ENCODE measurements at places on chromosomes 1 and 21.

DNA sequence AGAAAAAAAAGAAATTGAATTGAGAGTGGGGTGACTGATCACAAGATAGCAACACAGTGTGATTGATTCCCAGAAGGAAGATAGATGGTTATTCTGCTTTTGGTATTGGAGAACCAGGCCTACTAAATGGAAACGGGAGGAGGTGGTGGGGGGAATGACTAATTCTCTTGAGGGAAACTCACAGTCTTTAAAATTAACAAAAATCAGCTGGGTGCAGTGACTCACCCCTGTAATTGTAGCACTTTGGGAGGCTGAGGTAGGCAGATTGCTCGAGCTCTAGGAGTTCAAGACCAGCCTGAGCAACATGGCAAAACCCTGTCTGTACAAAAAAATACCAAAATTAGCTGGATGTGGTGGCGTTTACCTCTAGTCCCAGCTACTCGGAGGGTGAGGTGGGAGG lies 134.6 kb upstream of the PDE4B start:
- peak; percentile 64 for DNase-seq

- peak; percentile 77 for DNase-seq
Observed at GRCh38 chr1:85502625-85503083, 37.7 kb upstream of the DDAH1 start.

DNA sequence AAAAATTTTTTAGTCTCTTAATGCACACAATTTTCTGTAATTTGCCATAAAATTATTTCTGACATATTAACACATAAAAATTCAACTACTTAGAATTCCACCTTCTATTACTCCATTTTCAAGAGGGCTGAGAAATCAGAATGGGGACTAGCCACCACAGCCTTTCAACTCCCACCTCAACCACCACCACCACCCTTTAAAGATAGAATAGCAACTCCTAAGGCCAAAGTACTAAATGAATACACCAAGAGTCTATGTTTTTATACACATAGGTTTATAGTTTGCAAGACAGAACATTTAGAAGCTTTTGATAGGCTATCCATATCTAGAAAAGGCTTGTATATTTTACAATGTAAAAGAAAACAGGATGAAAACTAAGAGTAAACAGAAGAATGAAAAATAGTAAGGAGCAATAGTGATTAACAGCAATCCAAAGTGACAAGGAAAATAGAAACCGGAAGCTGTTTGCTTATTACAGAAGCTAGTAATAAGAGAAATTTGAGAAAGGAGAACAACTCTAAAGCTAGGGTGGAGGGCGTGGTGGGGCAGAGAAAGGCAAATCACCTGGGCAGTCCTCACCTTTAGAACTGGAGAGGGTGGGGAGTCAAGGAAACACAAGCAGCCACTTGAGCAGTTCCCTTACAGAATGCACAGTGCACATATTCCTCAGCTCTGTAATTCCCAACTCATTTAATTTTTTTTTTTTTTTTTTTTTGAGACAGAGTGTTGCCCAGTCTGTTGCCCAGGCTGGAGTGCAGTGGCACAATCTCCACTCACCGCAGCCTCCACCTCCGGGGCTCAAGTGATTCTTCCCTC lies 27.7 kb downstream of the EPS15 start:
- DNase-seq, result no peak

- no peak for DNase-seq
Observed at GRCh38 chr1:43983253-43983899, 4.4 kb downstream of the B4GALT2 start.

DNA sequence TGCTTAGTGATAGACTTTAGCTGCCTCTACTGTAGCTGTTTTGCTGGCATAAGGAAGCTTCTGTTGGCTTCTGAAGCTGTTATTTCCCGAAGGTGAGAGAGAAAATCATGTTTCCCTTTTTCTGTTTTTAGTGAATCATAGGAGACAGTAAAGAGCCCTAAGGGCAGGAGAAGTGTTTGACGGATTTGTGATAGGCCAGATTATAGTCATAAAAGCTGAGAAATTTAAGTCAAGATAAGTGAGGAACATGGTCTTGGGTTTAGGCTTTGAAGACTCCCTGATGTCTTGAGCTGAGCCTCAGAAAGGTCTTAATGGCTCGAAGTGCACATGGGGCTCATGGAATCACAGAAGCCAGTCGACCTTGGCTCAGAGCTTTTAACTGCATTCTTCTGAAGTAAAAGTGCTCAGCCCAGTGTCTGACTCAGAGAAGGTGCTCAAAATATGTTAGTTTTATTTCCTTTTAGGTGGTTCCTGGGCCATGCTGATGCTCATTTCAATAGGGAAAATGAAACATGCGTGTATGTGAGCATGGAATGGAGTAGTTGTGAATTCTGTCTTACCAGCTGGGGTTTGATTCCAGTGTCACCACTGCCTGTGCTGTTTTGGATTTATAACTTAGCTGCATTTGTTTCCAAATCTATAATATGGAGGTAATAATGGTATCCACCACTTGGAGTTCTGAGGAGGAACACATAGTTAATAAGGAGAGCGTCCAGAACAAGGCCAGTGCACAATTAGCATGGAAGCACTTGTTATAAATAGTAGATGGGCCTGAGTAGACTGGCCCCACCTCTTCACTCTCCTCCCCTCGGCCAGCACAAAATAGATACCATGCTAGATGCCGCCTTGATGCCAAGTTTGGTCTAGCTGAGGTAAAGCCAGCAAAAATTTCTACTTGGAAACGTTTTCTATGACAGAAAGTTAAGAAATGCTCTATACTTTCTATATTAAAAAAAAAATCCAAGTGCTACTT lies 99.2 kb downstream of the C1orf21 start:
- peak; percentile 50 for DNase-seq

GRCh38 chr1:171841931-171842761 lies 848 bp downstream of the DNM3 start:
- DNase-seq, result peak; percentile 19

- DNase-seq, result no peak
Observed at GRCh38 chr1:171247501-171247900, 793 bp upstream of the FMO1 start.

- DNase-seq, result peak; percentile 95
Observed at GRCh38 chr1:172906778-172907592, 143.8 kb downstream of the TNFSF18 start.

DNA sequence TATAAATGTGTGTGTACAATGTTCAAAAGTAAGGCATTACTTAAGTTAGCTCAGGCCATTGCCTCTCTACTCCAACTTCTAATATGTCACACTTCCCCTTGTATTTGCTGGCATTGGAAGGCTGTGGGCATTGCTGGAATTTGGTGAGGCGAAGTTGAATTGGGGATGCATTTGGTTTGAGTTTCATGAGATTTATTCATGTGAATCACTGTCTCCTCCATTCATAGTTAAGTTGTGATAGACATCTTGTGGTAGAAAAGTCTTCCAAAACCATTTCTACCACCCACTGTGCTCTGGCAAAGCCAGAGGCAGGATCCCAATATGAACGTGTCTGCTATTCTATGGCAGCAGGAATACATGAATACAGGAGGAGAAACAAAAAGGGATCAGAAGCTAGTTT lies 397.8 kb upstream of the USP24 start:
- peak; percentile 80 for DNase-seq

- no peak for DNase-seq
Observed at GRCh38 chr1:30693366-30693765, 30.0 kb downstream of the MATN1 start.

GRCh38 chr1:57797084-57797483 lies 373.2 kb upstream of the DAB1 start:
- no peak for DNase-seq

DNA sequence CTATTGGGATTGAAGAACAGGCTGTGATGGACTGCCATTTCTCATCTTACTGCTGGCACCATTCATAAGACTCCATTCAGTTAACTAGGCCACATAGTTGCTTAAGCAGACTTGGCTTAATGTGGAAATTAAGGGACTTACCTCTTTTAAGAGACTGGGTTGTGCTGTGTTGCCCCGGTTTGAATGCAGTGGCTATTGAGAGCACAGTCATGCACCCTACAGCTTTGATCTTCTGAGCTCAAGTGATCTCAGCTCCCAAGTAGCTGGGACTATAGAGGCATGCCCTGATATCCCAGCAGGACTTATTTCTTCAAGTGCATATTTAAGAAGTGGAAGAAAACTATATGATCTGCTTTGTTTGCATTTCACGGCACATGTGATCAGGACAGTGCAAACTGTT lies 181.1 kb downstream of the RASAL2 start:
- DNase-seq, result no peak

- peak; percentile 93 for DNase-seq
Observed at GRCh38 chr1:221824025-221824424, 82.1 kb upstream of the DUSP10 start.

GRCh38 chr1:114002492-114003239 lies 23.4 kb downstream of the OLFML3 start:
- DNase-seq, result no peak

- no peak for DNase-seq
Observed at GRCh38 chr1:184895086-184895485, 79.2 kb downstream of the NIBAN1 start.

- DNase-seq, result peak; percentile 66
Observed at GRCh38 chr1:70790232-70790923, 257.2 kb downstream of the PTGER3 start.

DNA sequence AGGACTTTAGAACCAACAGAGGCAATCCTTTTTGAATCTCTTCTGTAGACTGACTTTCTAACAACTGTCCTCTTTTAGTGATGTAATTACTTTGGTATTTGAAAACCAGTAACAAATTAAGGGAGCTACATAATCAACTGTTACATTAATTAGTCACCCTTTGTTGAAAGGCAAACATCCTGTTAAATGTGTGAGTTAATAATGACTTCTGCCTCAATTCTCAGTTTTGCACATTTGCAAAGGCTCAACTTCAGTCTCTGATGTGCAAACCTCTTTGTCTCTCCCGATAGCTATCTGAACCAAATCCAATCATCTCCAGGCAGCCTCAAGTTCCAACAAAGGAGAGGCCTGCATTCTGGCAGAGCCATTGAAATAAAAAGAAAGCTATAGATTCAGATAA lies 135.4 kb upstream of the C8B start:
- DNase-seq, result no peak

- DNase-seq, result no peak
Observed at GRCh38 chr1:199038156-199038555, 399.3 kb downstream of the PTPRC start.

- DNase-seq, result peak; percentile 57
Observed at GRCh38 chr21:33848249-33848953, 67.2 kb downstream of the ATP5PO start.

GRCh38 chr1:229158341-229158921 lies 112.5 kb upstream of the RAB4A start:
- DNase-seq, result peak; percentile 6

DNA sequence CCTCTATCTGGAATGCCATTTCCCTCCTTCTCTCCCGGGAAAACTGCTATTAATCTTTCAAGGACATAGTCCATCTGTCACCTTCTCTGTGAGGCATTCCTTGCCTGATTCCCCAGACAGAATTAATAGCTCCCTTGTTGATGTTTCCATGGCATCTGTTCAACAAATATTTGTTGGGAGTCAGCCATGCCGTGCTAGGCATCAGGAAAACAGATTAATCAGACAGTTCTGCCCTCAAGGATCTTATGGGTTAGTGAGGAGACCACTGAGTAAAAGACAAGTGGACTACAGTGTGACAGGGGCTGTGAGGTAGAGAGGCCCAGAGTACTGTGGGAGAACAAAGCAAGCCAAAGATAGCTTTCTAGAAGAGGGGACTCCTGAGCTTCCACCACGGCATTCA lies 11.4 kb upstream of the MAGOH start:
- DNase-seq, result peak; percentile 15

DNA sequence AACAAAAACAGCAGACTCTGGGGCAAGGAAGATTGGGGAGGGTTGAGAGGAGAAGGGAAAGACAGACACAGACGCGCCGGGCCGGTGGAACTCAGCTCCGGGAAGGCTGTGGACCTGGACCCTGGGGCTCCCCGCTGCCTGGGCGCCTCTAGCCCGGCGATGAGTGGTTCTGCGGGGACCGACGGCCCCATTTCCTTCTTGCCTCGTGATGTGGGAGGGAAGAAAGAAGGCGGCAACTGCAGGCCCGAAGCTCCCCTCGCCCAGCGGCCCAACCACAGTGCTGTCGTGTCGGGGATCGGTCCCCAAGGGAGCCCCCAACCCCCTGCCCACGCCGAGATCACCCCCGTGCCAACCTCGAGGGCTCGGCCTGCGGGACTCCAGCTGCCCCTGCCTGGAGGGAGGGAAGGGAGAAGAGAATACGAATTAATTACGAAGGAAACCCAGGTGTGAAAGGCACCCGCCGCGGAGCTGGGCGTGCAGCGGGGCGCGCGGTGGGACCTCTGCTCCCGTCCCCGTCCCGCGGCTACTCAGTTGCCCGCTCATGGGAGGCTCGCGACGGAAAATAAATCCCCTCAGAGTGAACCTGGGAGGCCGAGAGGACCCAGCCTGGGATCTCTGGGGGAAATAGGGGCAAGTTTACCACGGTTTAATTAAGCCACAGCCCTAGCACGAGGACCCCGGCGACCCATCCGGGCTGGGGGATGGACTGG lies 7.4 kb downstream of the FOXD3 start:
- no peak for DNase-seq

GRCh38 chr1:156549831-156550230 lies 22.5 kb downstream of the IQGAP3 start:
- no peak for DNase-seq

- peak; percentile 92 for DNase-seq
Observed at GRCh38 chr1:117695796-117696490, 90.1 kb downstream of the TENT5C start.
